ENCODE measurements at places on chromosomes 16 and 17.
A peak's percentile ranks its signal among the peaks of the same experiment; 100 is the strongest.

DNA sequence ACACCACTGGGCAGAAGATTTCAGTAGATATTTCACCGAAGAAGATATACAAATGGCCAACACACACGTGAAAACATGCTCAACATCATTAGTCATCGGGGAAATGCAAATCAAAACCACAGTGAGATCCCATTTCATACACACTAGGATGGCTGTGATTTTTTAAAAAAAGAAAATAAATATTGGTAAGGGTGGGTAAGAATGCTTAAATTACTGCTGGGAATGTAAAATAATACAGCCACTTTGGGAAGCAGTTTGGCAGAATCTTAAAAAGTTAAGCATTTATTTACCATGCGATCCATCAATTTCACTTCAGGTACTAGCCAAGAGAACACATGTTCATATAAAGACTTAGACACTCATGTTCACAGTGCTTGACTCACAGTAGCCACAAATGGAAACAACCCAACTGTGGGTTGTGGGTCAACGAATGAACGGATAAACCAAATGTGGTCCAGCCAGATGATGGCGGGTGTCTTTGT, 6.5 kb upstream of the C16orf74 start:
- DNase-seq = no peak

GRCh38 chr16:76835779-76836300, 355.1 kb upstream of the MON1B start:
- no peak for DNase-seq

- DNase-seq = peak; percentile 45
Measured at GRCh38 chr16:71428883-71429282, 13.0 kb downstream of the TLE7 start.

GRCh38 chr17:39400547-39401411, 647 bp downstream of the FBXL20 start:
- no peak for DNase-seq

DNA sequence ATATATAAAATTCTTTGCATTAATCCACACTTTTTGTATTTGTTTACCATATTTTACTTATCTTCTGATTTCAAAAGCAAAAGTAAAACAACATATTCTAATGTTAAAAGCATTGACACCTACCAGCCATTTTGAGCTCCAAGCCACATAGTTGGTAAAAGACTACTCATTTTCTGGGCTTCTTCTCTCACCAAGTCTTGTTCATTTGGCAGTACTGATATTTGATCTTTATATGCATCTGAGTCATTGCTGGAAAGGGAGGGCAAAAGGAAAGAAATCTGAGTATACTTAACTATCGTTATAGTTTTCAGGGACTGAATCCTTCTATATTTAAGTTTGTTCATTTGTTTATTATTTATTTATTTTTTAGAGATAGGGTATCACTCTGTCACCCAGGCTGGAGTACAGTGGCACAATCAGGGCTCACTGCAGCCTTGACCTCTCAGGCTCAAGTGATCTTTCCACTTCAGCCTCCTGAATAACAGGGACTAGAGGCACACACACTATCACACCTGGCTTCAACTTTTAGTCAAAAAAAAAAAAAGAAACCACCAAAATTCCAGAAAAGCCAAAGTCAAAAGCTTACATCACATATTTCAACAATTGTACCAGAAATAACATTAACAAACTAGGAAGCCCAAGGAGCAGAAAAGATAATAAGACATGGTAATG, 121.0 kb upstream of the TOB1 start:
- no peak for DNase-seq

DNA sequence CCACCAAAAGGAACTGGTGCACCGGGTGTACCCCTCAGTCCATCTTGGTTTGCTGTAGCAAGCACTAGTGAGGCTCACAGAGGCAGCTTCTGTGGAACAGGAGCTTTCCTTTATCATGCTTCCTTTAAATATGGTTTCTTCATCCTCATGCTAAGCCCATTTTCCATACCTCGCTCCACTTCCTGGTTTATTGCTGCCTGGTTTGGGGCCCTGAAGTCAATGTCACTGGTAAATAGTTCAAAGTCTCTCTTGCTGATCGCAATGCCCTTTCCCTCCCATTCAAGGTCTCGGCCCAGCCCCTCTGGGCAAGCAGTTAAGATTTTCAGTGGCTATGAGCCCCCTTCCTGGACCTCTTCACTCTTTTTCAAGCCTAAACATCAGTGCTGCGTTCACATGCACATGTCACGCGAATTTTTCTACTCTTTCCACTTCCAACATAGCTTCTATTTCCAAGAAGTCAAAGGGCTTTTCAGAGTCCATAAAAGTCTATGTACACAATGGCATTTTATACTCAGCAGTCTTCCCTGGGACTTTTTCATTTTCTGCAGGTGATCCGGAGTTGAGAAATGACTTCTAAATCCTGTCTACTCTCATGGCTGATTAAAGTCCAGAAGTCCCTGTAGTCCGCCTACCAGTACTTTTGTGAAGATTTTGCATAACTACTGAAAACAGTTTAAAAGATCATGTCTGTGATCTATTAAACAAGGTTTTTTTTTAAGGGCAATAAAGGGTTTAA, 323.8 kb upstream of the ZFHX3 start:
- no peak for DNase-seq

GRCh38 chr17:45287526-45288500, 25.9 kb upstream of the SPATA32 start:
- DNase-seq = no peak

DNA sequence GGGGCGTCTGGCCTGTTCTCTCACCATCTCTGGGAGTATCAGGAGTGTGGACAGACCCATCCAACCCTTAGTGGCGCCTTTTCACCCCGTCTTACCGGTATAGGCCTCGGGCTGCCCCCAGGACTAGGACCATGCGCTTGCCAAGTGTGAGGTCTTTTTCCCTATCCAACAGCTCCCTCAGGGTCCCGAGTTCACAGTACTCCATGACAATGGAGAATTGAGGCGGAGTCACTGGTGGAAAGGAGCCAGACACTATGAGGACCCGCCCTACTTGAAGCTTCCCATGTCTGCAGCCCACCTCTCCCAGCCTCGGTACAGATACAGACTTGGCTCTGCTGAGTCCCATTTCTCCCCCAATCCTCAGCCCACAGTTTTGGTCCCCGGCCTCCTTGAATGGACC, 15.9 kb upstream of the RFWD3 start:
- no peak for DNase-seq

DNA sequence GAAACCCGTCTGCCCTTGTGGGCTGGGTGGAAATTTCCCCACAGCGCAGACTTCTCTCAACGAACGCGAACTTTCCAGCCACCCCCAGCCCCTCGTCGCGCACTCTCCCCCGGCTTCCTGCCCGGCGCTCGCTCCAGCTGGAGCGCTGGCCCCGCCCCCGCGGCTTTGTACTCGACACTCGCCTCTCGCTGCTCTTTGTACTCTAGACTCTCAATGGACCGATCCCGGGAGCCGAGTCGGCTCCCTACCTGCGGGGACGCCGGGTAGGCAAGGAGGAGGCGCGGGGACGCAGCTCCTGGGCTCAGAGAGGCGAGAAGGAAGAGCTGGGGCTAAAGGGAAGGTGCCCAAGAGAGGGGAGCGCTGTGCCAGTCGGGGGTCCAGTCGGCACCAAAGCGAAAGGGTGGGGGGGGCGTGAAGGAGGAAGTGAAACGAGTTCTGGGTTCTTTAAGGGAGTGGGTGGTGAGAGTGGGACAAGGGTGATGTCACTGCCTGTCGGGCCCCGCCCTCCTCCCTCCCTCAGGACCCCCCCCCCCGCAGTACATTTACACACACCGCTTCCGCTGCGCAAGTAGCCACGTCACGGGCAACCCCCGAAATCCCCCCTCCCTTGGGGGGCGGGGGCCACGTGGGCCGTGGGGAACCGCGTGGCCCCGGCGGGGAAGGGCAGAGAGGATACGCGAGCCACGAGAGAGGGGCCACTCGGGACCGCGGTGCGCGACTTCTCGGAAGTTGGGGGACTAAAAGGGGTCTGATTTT, 9.7 kb downstream of the KDM6B start:
- peak; percentile 85 for DNase-seq

DNA sequence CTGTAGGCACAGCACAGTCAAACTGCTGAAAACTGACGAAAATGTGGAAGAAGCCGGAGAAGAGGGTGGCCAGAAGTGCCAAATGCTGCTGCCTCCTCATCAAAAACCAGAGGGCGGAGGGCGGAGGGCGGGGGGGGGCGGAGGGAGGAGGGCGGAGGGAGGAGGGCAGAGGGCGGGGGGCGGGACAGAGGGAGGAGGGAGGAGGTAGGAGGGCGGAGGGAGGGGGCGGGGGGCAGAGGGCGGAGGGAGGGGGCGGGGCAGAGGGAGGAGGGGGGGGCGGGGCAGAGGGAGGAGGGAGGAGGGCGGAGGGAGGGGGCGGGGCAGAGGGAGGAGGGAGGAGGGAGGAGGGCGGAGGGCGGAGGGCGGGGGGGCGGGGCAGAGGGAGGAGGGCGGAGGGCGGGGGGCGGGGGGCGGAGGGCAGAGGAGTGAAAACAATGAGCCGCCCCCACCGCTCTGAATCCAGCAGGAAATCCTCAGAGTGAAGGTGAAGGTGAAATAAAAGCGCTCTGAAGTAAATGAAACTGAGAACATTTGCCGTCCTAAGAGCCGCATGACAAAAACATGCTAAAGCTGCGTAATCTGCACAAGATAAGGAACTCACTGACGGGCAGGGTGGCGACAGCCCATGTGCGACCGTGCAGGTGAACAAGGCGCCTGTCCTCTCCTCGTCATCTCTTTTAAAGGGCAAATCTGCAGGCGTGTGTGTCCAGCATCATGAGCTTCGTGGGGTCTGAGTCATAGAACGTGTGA, 22.6 kb upstream of the CBFA2T3 start:
- no peak for DNase-seq

DNA sequence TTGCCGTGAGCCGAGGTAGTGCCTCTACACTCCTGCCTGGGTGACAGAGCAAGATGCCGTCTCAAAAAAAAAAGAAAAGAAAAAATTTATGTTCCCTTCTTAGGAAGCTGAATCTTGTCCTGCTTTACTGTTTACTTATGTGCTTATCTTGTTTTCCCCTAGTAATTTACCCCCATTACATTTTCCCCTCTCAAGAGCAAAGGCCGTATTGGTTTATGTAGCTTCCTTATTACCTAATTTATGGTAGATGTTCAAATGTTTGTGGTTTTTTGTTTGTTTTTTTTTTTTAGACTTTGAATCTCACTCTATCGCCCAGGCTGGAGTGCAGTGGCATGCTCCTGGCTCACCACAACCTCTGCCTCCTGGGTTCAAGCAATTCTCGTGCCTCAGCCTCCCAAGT, 10.3 kb upstream of the SLC52A1 start:
- DNase-seq = no peak

All from HepG2 (cell line).